ENCODE measurements at places on chromosomes 12 and 14. TPM values are rescaled to one million over a fixed set of nuclear protein-coding genes. Genes with fewer than 3 reads are reported as not detected.

Gene EGLN3
- total RNA-seq: 10.9 TPM

- DNase-seq: no peak
Measured at GRCh38 chr12:90268574-90268973, 559.9 kb upstream of the ATP2B1 start.

DNA sequence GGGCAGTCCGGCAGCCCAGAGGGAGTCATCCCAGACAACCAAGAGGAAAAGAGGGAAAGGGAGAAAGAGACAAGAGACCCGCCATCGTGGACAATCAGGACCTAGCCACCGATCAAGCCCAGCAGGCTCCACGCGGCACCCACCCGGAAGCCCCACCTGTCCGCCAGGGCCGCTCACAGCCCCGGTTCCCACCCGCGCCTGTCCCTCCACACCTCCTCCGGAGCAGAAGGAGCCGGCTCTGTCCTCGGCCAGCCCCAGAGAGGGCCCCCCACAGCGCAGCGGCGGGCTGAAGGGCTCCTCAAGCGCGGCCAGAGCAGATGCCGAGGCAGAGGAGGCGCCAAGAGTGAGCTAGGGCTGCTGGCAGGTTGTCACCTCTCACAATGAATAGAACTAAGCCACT lies 784.7 kb upstream of the FBXO33 start:
- DNase-seq: no peak

Gene PMCH
- total RNA-seq: not detected

- DNase-seq: no peak
Measured at GRCh38 chr12:13275241-13276085, 78.9 kb downstream of the EMP1 start.

Gene GYS2
- 0.27 TPM for total RNA-seq

Gene ACVRL1
- 57.6 TPM for total RNA-seq

Gene C14orf180
- total RNA-seq: 4.7 TPM

DNA sequence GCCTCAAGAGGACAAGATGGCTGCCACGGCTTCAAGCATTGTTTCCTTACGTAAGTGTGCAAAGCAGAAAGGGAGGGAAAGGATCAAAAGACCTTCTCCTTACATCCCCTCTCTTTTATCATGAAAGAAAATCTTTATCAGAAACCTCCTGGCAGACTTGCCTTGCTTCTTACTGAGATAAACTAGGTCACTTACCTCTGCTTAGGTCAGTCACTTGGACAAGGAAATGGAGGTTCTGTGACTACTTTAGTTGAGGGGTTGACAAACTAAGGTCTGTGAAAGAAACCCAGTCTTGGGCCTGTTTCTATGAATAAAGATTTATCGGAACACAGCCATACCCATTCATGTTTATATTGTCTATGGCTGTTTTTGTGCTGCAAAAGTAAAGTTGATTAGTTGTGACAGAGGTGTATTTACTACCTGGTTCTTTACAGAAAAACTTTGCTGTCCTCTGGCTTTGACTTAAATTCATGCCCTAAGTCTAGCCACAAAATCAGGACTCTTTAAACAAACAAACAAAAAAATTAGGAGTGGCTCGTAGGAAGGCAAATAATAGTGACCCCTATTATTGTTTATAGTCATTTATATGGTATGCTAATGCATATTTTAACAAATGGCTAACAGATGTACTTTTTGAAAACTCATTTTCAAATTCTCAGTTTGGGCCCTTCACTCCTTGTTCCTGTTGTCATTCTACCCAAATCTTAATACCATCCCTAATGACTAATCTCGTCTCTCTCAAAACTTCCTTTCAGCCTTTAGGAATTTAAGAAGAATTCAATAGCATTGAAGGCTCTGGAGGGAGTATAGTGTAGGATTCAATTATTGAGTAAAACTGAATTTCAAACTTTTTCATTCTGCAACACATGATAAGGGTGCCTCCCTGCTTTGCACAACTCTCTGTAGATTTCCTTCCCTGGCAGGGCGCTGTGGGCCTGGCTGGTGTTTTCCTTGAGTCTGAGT lies 42.0 kb upstream of the ATP2B1 start:
- DNase-seq: no peak

Gene RNF212B
- total RNA-seq: not detected

DNA sequence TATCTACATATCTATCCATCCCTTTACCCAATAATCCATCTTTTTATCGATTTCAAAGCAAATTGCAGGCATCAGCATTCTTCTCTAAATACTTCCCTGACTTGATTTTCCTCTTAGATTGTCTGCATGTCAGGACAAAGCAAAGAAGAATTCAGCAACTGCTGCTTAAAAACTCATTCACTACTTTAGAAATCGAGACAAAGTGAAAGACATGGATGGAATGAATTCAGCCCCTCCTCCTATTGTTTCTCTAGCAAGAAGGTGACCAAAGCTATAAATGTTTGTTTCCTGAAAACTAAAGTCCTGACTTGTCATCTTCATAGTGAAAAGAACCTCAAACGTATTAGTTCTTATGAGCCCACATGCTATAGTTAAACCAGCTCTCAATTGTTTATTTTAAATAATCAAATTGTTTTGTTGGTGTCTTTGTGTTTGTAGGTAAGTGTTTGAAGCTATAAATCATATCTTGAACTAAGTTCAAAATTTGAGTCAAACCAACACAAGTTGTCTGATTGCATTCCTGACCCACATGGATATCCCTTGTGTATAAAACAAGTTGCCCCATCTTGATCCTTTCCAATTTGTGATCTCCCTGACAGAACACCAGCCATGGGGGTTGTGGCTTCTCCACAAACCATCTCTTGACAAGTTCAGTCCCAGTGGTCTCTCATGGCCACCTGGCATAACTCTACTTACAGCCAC lies 58.6 kb upstream of the ARHGAP5 start:
- no peak for DNase-seq

Gene LGALS3
- 229 TPM for total RNA-seq

Gene TEX52
- total RNA-seq: not detected

DNA sequence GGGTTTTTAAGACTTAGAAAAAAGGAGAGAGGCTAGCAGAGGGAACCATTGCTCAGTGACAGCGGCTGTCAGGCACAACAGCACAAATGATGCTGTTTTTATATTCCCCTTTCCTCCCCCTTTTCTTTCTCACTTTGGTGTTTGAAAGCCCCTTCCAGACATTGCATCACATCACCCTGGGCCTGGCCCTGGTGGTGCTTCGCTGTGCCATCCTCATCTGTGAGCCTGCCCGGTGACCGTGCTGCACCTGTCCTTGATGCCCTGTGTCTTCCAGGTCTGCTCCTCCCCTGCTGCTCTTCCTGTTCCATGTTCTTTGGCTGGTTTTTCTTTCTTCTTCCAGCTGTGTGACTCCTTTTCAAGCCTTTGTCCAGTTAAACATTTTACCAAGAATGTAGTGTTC lies 24.8 kb downstream of the KLC1 start:
- no peak for DNase-seq

- peak; percentile 87 for DNase-seq
Measured at GRCh38 chr12:64083285-64084210, 138.5 kb downstream of the KICS2 start.

GRCh38 chr12:69243099-69244084 lies 4.0 kb downstream of the CPSF6 start:
- no peak for DNase-seq

- no peak for DNase-seq
Measured at GRCh38 chr14:32986791-32987540, 48.3 kb downstream of the NPAS3 start.

Data from sciatic nerve (tissue), 2 donors.